Omental fat pad (tissue), 4 donors: ENCODE measurements at places on chromosomes 5 and 9. TPM values are rescaled to one million over a fixed set of nuclear protein-coding genes. Genes with fewer than 3 reads are reported as not detected.
A peak's percentile ranks its signal among the peaks of the same experiment; 100 is the strongest.

The PCDHGA2 gene
- 2.6 TPM for total RNA-seq

The TMEM215 gene
- not detected for total RNA-seq

The LIFR gene
- total RNA-seq: 134 TPM

The CNTNAP3 gene
- 28.7 TPM for total RNA-seq

GRCh38 chr5:140261403-140262171 is 41.3 kb downstream of the PFDN1 start:
- DNase-seq: peak; percentile 52

- DNase-seq: no peak
Measured at GRCh38 chr5:160744268-160745101, 107.5 kb downstream of the ATP10B start.

GRCh38 chr5:32231929-32232328 is 57.8 kb upstream of the GOLPH3 start:
- DNase-seq: no peak

DNA sequence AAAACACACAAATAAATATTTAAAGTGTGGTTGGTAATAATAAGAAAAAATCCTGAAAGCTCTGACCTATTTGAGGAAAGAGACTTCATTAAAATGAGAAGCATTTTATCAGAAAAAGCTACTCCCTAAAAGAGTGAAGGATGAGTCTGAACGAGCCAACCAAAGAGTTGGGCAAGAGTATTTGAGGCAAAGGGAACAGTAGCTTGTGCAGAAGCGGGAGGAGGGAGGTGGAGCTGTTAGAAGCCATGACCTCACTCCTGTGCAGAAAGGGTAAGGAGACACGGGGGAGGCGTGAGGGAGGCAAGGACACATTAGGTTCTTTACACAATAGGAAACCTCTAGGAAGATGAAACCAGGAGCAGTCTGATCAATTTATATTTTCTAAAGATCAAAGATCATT is 29.4 kb downstream of the SH3RF2 start:
- no peak for DNase-seq

- no peak for DNase-seq
Measured at GRCh38 chr9:90890146-90890810, 88.7 kb downstream of the SYK start.

- no peak for DNase-seq
Measured at GRCh38 chr5:10752451-10752850, 8.6 kb downstream of the DAP start.

DNA sequence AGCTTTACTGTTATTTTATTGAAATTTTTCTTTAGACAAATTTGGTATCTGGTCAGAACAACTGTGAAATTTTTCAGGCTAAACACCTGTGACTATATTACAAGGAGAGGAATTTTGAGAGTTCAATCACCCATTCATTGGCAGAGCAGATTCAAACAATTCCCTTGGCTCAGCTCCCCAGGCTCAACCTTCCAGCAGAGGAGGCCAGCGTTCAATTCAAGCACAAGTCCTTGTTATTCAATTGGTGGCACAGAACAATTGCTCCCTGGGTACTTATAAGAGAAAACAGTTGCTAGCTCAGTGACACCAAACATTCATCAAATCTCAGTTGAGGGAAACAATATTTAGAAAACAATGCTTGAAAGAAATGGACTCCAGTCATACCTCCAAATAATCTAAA is 83.3 kb downstream of the SUSD1 start:
- DNase-seq: no peak

DNA sequence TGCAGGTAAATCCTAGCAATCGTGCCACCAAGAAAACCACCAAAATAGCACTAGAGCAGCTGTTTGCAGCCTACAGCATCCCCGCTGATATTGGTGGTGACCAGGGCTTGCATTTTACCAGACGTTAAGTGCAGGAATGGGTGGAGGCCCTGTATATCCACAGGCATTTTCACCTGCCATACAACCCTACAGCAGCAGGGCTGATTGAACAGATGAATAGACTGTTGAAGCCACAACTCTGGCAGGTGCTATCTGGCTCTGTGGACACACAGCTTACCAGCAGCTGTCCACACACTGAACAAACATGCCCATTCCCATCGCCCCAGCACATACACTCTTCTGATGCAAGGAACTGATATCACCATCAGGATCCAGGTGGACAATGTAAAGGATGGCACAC is 154.5 kb upstream of the APC start:
- no peak for DNase-seq
